CD4-positive, alpha-beta memory T cell (primary cell): ENCODE measurements at places on chromosomes 3 and 15.

DNA sequence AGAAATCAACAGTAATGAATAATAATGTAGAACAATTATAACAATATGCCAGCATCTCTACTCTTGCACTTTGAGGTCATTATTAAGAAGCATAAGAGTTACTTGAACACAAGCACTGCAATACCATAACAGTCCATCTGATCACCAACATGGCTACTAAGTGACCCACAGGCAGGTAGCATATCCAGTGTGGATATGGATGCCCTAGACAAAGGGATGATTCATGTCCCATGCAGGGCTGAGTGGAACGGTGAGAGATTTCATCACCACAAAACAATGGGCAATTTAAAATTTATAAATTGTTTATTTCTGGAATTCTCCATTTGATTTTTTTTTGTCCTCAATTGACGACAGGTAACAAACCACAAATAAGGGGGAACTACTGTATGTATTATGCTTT is 107.7 kb upstream of the TSC22D2 start:
- no peak for DNase-seq

DNA sequence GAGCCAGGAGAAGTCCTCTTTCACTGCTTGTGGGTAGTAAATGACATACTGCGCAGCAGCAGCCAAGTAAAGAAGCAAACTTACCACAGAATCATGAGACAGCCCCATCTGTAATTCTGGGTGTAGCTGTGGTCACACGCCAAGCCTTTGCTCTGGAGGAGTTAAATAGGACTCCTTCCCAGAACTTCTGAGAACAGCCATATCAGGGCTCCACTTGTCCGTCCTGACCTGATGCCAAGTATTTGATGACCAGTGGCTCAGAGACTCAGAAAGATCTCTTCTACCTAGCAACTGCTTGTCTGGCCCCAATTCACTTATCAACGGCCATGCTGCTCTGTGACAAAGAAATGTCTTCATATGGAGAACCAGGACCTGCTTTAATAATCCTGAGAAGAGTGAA is 20.6 kb upstream of the GOLIM4 start:
- no peak for DNase-seq

DNA sequence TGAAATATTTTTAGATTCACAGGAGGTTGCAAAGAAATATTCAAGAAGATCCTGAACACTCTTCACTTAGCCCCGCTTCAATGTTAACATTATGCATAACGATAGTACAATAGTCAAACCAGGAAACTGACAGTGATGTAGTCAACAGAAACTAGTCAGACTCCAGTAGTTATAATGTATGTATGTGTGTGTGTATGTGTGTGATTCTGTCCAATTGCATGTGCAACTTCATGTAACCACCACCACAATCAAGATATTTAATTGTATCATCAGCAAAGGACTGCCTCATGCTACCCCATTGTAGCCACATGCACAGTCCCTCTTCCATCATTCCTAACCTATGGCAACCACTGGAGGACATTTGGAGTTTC is 77.9 kb downstream of the APBA2 start:
- DNase-seq: no peak

DNA sequence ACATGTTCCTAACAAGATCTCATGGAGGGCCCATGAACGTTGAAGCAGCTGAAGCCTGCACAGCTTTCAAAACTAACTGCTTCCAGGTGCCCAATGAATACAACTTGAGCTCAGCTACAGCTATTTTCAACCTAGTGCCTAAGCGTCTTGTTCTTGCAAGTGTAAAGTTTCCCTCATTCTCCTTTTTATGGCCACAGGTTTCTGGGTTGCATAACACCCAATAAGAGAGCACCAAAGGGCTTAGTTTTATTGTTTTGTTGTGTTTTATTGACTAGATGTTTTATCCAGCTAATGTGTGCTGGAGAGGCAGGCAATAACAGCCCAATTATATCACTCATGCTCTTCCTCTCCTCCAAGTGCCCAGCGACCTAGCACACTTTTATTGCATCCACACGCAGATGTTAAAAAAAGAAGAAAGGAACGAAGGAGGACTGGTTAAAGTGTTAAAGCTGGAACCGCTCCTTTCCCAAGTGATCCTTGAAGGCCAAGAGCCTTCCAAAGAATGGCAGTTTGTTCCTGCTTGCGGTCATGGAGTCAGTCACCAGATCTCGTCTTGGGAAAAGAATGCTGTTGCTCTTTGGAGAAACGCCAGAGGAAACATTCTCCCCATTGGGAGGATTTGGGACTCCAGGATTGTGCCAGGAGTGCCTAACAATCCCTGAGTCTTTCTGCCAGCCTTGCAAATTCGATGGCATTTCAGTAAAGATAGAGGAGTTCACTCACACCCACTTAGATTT is 156.9 kb downstream of the MEX3B start:
- DNase-seq: no peak

- DNase-seq: no peak
Observed at GRCh38 chr15:60444289-60444912, 34.5 kb downstream of the ICE2 start.

GRCh38 chr3:11509173-11510000 is 134.3 kb downstream of the VGLL4 start:
- no peak for DNase-seq

DNA sequence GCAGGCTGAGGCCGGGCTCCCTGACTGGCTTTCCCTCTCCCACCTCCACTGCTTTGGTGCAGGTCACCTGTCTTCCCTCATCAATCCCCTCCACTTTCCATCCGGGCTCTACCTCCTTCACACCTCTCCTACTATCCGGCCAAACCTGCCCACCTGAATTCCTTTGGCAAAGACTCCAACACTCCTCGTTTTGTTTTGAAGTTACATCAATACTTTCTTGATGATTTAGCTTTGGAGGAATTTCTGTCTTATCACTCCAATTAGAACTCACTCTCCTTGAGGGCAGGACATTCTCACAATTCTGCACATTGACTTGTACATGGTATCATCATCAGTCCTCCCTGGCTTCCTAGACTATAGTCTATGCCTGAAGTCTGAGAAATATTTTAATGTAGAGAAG is 20.4 kb downstream of the LDHAL6B start:
- no peak for DNase-seq

DNA sequence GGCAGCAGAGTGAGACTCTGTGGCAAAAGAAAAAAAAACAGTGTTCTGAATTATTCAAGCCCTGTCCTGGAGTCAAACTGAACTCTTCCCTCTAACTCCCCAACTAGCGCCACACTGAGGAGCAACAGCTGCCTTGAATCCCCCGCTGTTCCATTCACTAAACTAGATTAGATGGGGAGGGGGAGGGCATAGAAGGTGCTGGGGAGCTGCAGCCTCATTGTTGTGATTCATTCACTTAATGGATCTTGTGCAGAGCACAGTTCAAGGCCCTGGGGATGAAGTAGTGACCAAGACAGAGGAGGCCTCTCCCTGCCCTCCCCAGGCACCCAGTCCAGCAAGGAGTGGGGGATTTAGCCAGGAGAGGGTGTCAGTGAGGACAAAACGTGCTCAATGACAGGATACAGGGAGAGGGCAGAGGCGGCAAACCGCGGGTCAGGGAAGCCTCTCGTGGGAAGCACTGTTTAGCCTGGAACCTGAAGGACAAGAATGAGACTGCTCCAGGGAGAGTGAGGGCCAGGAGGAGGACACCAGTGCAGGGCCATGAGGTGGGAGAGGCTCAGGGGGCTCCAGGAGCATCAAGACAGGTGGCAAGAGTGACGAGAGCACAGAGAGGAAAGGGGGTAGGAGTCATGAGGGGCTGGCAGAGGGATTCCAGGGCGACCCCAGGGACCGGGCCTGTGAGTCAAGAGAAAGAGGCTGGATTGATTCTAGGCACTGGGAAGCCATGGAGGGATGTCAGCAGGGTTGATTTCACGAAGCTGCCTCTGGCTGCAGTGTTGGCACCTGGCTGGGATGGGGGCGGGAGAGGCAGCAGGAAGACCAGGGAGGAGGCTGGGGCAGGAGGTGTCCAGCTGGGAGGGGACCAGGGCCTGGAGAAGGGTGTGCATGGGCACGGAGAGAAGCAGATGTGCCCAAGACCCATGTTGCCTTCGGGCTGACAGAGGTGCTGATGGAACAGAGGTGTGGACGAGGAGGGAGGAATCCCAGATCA is 31.4 kb downstream of the ALS2CL start:
- DNase-seq: no peak

GRCh38 chr3:5191555-5192304 is 4.2 kb downstream of the EDEM1 start:
- no peak for DNase-seq

DNA sequence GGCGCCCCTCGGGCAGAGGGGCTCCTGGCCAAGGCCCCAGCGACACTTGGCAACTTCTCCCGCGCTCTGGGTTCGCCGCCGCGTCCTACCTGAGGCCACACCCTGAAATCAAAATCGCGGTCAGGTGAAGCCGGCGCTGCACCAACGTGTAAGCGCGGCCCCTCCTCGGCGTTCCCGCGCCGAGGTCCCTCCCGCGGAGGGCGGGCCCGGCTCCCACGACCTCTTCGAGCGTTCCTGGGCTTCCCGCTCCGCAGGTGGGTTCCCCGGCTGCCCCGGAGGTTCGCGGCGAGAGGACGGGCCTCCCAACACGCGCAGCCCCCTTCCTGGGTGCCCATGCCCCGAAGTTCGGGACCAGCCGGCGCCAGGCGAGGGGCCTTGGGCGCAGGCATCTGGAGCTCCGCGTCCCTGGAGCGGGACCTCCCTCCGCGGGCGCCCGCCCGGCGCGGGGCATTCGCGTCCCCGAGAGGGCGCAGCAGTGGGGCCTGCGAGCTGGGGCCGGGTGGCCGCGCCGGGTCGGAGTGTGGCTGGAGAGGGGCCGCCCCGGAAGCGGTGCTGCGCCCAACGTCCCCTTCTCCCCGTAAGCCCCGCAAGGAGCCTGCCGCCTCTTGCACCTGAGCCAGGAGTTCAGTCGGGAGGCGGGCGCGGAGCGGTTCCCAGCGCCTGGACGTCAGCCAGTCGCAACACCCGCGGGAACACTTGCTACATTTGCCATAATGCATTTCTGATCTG is 13.7 kb downstream of the PAK6 start:
- peak; percentile 12 for DNase-seq

DNA sequence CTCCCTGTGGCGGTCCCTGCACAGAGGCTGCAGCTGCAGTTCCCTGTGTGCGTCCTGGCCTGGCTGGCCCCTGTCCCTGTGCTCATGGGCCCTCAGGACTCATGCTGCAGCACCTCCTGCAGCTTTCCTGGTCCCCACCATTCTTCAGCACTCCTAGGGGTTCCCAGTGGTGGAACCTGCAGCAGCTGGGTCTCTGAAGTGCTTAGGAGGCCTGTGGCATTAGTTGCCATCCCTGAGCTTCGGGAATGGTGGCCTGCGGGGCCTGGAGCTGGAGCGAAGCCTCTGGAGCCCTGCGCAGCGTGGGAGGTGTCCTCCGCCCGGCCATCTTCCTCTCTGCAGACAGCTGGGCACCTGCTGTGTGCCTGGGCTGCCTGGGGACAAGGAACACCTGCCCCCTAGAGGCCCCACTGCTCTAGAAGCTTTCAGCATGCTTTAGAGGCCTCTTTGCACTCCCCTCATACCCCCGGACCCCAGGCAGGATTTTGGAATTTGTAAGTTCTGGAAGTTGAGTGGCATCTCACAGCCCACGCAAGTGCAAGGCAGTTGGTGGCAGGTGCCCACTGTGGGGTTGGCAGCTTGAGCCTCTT is 13.1 kb downstream of the PLXNA1 start:
- no peak for DNase-seq

- DNase-seq: no peak
Observed at GRCh38 chr3:30467596-30468238, 138.7 kb upstream of the TGFBR2 start.

GRCh38 chr3:124935794-124936542 is 1.4 kb upstream of the MUC13 start:
- DNase-seq: no peak

- DNase-seq: no peak
Observed at GRCh38 chr3:8663177-8664061, 18.8 kb upstream of the SSUH2 start.

GRCh38 chr3:151117047-151117446 is 31.6 kb downstream of the MED12L start:
- DNase-seq: no peak

GRCh38 chr3:124333931-124334640 is 342.2 kb upstream of the ROPN1 start:
- no peak for DNase-seq

GRCh38 chr3:184574515-184575417 is 13.2 kb downstream of the EPHB3 start:
- DNase-seq: no peak

GRCh38 chr3:63343674-63344073 is 65.6 kb downstream of the SYNPR start:
- DNase-seq: no peak

GRCh38 chr15:77768107-77768506 is 135.4 kb upstream of the LINGO1 start:
- no peak for DNase-seq

DNA sequence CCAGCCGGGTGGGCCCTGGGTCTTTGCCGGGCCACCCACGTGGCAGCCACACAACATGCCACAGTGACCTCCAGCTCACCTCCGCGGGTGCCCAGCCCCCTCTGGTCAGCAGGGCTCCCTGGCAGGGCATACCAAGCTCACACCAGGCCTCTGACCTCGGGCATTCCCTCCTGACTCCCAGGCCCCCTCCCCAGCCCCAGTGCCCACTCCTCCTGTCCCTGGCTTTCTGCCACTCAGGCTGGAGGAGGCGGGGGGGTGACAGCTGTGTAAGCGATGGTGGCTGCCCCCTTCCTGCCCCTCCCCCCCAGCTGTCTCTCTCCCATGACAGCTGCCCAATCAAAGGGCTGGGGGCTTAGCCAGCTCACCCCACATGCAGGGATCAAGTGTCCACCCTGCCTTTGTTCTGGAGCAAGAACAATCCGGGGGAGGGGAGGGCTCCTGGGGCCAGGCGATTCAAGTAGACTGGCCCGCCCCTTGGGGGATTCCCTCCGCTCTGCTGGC is 3.3 kb downstream of the PCBP4 start:
- no peak for DNase-seq

GRCh38 chr15:77819851-77820728 is 187.4 kb upstream of the LINGO1 start:
- DNase-seq: no peak

- no peak for DNase-seq
Observed at GRCh38 chr15:68317281-68318007, 39.9 kb downstream of the FEM1B start.

GRCh38 chr3:157544501-157545130 is 41.4 kb upstream of the VEPH1 start:
- no peak for DNase-seq

GRCh38 chr3:112672716-112673541 is 32.0 kb upstream of the CCDC80 start:
- DNase-seq: no peak

GRCh38 chr15:22895465-22896190 is 57.2 kb downstream of the NIPA2 start:
- no peak for DNase-seq

GRCh38 chr15:97235611-97235985 is 724.9 kb upstream of the ARRDC4 start:
- no peak for DNase-seq

GRCh38 chr15:33091983-33092693 is 102.4 kb downstream of the FMN1 start:
- DNase-seq: peak; percentile 26

GRCh38 chr3:166663194-166663593 is 716.9 kb downstream of the ZBBX start:
- no peak for DNase-seq

GRCh38 chr15:67812241-67812644 is 13.1 kb upstream of the SKOR1 start:
- DNase-seq: no peak
